CD4-positive, alpha-beta T cell (primary cell): ENCODE measurements at places on chromosomes 2 and 18.
A peak's percentile ranks its signal among the peaks of the same experiment; 100 is the strongest.

- DNase-seq: no peak
Measured at GRCh38 chr2:58871469-58872142, 630.5 kb upstream of the FANCL start.

DNA sequence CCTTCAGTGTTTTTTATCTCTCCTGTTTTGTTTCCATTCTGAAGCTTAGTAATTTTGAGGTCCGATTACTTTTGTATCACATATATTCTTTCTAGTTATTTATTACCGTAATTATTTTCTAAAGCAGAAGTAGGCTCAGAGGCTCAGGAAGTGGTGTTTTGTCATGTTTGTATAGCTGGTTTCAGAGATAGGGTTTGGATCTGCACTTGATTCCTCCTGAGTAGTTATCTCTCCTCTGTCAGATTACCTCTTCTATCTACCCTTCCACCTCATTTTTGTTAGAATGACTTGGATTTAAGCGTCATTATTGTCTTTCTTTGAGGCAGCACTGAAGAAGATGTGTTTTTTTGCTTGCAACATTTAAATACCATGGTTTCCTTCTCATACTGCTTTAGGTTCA is 95.4 kb downstream of the MTA3 start:
- DNase-seq: no peak

DNA sequence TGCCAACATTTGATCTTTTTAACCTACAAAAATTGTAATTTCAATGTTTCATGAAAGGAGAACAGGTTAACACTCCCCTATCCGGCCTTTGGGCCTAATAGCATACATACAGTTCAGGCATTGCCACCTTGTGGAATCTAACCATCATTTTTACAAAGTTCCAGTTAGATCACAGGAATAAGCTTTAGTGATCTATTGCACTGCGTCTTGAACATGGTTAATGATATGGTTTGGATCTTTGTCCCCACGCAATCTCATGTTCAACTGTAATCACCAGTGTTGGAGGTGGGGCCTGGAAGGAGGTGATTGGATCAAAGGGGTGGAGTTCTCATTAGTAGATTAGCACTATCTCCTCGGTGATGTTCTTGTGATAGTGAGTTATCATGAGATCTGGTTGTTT is 58.2 kb upstream of the NEUROD1 start:
- no peak for DNase-seq

DNA sequence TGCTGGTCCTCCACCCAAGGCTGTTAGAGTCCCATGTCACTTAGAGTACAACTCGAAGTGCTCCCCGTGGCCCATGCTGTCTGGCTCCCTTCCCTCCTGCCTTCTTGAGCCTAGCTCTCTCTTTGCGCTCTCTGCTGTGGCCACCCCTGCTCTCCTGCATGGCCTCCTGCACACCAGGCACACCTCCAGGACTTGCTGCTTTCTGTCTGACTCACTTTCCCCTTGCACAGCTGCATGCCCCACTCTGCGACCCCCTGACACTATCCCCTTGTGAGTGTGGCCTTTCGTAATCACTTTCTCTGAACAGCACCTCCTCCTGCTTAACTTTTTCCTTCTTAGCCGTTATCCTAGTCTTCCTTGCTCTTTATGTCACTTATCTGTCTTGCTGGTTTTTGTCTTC is 343.6 kb downstream of the TGIF1 start:
- no peak for DNase-seq

DNA sequence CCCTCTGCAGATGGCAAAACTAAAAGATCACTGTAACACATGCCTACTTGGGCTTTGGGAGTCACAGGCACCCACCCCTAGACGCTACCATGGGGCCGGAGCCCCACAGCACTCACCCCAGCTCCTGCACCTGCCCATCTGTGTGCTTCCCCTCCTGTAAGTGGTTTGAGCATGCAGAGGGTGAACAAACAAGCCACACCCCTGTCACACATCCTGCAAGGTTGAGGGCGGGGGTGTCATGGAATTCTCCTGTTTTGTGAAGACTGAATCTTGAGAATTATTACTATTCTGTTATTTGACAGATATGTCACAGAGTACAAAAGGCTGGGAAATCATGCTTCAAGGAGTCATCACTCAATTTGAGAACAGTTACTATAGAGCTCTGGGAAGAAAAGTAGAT is 60.9 kb downstream of the RFTN2 start:
- no peak for DNase-seq

GRCh38 chr2:238821391-238821790 is 26.5 kb upstream of the TWIST2 start:
- no peak for DNase-seq

- no peak for DNase-seq
Measured at GRCh38 chr2:129812654-129813053, 166.8 kb upstream of the RAB6C start.

DNA sequence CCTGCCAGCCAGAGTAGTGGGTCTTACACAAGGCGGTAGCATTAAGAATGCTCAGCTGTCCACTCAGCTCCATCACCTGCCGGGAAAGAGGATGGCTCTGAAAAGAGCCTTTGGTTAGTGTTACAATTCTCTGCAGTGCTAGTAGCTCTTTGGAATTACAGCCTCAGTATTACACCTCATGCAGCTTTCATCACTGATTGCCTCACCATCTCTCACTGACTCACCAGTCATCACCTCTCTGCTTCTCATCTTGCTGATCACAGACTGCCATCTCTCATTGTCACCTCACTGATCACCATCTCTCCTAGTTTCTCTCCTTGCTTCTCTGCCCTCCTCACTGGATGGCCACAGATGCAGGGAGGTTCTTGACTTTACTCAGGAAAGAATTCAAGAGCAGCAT is 573.5 kb upstream of the SETBP1 start:
- DNase-seq: no peak

DNA sequence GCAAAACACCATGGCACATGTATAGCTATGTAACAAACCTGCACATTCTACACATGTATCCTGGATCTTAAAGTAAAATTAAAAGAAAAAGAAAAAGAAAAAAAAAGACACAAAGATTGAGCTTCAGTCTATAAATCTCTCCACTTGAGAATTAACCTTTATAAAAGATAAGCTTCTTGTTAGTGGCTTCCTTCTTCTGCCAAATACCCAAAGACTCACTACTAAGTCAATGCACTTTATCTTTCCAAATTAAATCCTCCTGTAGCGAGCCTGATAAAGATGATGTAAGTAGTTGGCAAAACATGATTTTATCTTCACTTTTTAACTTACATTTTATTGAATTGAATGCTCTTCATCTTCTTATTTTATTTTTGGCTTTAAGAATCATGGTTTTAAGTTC is 349.9 kb downstream of the TRIB2 start:
- no peak for DNase-seq

DNA sequence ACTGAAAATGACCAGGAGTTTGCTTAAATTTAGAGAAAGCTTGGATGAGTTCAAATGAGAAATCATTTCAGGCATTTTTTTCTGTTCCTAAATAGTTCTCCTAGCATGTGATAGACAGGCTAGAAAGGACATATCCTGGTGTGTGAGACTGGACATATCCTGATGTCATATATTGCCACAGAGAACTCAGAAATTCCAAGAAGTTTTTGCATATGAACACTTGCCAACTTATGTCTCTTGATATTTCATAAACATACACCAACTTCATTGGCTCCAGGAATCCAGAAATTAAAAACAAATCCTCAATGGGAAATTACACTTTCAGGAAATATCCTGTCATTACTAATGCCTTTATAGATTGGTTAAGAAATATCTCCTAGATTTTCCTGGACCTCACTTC is 2.9 kb upstream of the SERPINB4 start:
- no peak for DNase-seq

DNA sequence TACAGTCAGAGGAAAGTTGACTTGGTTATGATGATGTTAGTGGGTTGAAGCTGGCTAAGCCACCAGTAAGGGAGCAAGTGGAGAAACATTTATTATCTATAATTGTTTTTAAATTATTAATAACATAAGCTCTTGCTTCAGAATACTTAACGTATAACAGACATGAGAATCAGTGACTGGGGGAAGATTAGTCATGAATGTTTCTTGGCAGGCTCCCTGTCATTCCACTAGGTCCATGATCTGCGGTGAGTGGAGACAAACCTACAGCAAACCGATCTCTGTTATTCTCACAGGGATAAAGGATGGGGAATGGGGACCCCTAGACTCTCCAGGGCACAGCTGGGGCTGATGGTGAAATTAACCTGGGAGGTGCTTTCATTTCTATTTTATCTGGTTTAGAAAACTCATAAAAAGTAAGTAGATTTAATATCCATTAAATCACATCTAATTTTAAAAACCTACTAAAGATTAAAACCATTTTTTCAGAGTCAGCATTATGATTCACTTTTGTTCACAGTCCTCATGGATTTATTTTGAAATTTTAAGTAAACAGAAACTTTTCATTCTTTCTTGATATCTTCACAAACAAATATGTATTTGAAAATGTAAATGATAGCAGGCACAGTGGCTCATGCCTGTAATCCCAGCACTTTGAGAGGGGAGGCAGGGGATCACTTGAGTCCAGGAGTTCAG is 420.3 kb downstream of the PTPRM start:
- DNase-seq: no peak

DNA sequence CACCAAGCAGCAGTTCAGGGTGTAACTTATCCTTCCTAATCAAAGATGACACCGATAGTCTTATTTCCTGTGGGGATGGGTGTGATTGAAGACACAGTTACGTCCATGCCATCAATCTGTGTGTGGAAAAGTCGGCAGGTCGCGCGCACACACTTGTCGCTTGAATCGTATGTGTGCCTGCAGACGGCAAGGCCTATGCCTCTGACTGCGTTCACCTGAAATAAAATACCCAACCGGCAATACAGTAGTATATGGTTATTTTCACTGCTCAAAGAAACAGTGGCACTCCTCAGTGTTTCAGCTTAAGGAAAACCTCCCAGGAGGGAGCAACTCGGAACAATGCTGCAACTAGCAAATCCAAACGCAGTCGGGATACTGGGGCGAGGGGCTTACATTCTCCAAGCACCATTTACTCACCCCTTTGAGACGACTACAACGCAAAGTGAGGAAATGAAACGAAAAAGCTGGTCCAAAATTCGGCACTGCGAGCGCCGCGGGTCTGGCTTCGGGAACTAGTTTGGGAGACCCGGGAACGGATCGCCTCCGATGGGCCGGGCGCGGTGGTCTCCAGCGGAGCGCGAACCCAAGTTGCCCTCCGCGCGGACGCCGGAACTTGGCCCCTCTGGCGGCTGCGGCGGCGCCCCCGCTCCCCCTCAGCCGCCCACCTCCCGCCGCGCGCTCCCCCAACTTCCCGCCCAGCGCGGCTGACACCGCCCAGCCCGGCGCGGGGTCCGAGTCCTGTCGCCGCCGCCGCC is 675 bp downstream of the PRKD3 start:
- peak; percentile 26 for DNase-seq

GRCh38 chr2:221104361-221104811 is 467.7 kb downstream of the EPHA4 start:
- DNase-seq: no peak
